ENCODE measurements at places on chromosomes 4 and X.

- DNase-seq, result no peak
These were observed 72.1 kb upstream of the FAM241A start for GRCh38 chr4:112073181-112073580.

DNA sequence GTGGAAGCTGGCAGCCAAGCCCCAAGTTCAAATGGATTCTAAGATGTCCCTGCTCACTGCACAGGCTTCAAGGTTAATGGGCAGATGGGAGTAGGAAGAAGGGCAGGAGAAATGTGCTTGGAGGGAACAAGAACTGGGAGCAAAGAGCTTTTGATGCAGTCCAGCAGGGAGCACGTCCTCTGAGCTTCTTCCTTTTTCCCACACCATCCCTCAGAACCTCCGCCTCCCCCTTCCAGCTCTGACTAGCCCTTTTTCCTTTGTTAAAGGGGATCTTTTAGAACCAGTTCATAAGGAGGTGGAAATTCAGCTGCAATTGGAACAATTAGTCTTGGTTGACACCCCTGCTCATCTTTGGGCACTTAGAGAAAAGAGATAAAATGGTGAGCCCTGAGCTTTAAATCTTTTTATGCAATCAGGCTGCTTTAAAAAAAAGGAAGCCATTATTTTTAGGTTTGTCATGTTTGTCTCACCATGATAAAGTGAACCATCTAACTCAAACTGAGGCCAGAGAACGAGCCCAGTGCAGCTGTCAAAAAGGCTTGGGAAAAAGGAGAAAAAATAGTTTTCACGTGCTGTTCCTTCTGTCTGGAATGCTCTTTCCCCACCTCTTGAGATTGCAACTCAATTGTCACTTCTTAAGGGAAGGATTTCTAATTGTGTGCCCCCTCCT is 135.8 kb upstream of the IL1RAPL2 start:
- no peak for DNase-seq

- DNase-seq, result no peak
These were observed 424.5 kb downstream of the RPA4 start for GRCh38 chrX:97308171-97308570.

DNA sequence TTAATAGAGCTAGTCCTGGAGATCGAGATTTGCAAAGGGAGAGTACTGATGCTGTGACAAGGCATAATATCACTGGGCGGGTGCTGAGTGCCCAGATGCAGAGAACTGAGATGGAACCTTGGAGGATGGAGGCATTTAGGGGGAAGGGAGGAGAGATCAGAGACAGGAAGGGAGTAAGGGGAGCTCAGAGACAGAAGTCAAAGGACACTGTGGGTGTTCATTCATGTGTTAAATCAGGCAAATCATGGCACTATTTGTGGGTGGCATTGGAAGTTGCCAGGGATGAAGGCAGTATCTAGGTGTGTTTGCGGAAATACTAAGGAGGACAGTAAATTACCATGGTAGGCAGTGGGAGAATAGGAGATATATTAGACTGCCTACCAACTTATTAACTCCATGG is 135.0 kb downstream of the RBM46 start:
- no peak for DNase-seq

- DNase-seq, result peak; percentile 53
These were observed 175.0 kb upstream of the BCOR start for GRCh38 chrX:40272776-40273175.

All from spleen (tissue), 13 donors.